ENCODE measurements at places on chromosomes 6 and 20.

GRCh38 chr6:25034431-25034921, 98.7 kb upstream of the RIPOR2 start:
- DNase-seq, result no peak

DNA sequence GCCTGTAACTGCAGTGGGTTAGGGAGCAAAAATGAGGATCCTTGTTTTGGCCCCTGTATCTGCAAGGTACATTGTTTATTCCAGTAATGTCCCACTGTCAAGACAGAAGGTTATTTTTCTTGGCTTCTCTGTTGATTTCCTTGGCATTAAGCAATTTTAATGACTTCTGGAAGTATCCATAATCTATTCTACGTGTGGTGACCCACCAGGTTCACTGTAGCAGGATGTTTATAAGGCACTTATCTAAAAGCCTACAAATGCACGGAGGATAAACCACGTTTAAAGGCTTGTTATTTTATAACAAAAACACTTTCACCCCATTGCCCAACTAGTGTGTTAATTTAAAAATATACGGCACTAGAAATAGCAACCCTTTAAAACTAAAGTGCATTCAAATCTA, 294.9 kb downstream of the LAMA2 start:
- DNase-seq, result no peak

DNA sequence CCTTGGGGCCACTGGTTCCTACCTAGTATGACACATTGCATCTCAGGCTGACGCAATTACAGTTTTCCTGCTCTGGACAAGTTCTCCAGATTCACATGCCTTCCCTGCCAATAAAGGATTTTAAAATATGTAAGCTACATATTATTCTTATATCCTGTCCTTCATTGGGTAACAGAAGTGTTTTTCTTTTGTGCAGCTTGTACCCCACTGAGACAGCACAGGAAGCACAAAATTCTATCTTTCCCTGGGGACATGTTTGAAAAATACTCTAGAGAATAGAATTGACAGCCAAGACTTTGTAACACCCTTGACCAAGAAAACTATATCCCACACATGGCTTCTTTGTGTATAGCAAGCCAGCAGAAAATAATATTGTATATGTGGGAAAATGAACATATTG, 456.8 kb downstream of the MAFB start:
- DNase-seq, result no peak

DNA sequence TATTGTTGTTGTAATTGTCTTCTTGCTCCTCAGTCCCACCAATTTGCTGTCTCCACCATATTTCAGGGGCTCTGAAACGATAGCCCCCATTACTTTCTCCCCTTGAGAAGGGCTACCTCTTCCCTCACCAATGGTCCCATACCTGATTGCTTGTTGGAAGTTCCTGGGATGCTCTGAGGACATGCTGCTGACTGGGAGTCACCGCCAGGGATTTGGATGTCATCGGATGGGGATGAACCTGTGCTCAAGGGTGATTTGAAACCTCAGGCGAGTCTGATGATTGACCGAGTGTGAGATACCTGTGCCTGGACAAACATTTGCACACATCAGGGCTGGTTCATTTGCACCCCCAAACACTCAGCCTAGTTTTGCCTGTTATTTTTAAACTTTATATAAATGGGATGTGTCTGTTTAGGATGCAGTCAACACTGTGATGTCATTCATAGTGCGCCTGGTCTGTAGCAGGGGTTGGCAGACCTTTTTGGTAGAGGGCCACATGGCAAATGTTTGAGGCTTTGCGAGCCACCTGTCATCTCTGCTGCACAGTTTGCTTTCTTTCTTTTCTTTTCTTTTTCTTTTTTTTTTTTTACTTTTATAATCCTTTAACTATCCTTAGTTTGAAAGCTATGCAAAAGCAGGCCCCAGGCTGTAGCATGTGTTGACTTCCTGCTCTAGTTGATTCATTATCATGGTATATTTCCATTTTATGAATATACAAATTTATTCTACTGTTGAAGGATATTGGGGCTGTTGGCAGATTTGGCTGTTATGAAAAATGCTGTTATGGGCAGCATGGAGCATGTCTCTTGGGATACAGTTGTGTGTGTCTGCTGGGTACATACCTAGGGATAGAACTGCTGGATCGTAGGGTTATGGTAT, 118.5 kb upstream of the PHACTR3 start:
- DNase-seq, result no peak

DNA sequence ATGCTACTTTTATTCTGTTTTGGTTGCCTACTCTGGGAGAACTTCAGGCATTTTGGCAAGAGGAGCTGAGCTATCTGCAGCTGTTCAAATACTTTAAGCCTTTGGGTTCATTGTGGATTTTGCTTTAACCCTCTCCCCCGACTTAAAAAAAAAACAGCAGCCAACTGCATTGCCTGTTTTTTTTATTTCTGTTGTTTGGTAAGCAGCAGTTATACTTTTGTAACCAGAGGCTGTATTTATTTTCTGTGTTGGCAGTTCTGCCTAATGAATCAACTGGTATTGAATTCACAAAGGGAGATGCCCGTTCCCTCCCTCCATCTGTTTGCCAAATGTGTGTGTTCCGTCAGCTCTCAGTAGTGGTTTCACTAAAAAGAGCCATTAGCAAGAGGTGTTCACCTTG, 484.0 kb downstream of the UTRN start:
- no peak for DNase-seq

GRCh38 chr6:6942091-6942490, 165.7 kb upstream of the RREB1 start:
- DNase-seq, result no peak

DNA sequence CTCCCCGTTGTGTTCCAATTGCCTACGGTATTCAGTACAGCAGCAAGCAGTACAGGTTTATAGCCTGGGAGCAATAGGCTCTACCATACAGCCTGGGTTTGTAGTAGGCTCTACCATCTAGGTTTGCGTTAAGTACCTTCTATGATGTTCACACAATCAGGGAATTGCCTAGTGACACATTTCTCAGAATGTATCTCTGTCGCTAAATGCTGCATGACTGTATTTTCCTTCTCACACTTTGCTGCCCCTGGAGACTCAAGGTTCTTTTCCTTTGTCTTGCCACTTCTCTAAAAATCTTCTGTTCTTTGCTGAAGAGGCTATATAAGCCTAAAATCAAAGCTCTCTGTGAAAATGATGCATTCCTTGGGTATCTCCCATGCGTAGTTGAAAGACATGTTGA, 241.9 kb downstream of the CD83 start:
- no peak for DNase-seq

GRCh38 chr6:35544769-35545361, 32.2 kb upstream of the TULP1 start:
- no peak for DNase-seq

DNA sequence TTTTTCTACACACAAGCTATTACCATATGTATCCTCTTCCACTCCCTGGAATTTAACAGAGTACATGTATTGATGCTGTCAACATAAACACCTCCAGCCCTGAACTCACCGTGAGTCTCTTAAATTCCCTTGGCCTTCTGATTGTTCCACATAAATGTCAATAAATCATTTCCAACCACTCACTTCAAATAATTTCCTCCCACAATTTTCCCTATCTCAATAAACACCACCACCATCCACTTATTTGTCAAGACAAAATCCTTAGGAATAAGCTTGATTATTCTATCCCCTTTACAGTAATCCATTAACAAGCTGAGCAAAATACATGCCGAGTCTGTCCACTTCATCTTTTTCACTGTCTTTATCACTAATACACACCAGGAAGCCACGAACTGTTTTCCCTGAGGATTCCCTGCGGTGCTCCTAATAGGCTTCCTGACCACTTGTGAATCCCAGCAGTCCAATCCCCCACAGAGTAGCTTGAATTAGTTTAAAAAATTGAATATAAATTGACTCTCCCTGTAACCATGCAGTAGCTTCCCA, 19.2 kb downstream of the HLA-DRB1 start:
- no peak for DNase-seq

GRCh38 chr20:54606380-54606779, 131.0 kb downstream of the DOK5 start:
- no peak for DNase-seq

- no peak for DNase-seq
Observed at GRCh38 chr6:164870164-164870563, 439.2 kb downstream of the C6orf118 start.

GRCh38 chr6:167566711-167567141, 241.8 kb downstream of the TTLL2 start:
- DNase-seq, result no peak

DNA sequence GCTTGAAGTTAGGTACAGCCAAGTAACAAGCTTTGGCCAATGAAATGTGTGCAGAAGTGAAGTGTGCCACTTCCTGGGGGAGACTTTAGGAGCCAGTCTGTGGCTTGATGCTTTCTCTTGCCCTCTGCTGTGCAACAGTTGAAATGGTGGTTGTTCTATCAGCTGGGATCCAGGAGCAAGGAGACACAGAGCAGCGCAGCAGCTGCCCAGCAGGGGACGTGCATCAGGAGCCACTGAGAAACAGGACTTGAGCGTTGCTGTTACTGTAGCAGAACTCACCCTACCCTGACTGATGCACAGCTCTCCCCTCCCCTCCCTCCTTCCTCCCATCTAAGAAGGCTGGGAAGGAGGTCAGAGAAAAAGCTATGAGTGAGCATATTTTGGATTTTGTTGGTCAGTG, 18.9 kb upstream of the CCN5 start:
- no peak for DNase-seq

GRCh38 chr6:136767570-136768309, 24.5 kb downstream of the MAP3K5 start:
- DNase-seq, result no peak

GRCh38 chr6:15533379-15534026, 129.3 kb downstream of the DTNBP1 start:
- no peak for DNase-seq

- no peak for DNase-seq
Observed at GRCh38 chr6:89414215-89414614, 2.1 kb upstream of the RRAGD start.

DNA sequence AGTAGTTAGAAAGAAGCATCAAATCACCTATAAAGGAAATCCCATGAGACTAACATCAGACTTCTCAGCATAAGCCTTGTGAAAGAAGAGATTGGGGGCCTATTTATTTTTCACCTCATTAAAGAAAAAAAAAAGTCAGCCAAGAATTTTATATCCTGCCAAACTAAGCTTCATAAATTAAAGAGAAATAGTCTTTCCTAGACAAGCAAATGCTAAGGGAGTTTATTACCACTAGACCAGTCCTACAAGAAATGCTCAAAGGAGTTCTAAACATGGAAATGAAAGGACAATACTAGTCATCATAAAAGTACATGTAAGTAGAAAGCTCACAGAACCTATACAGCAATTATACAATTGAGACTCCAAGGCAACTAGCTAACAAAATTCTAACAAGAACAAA, 96.5 kb upstream of the OLIG3 start:
- no peak for DNase-seq

Measured in non-pigmented ciliary epithelial cell (primary cell).